ENCODE measurements at places on chromosomes 12 and 14. TPM values are rescaled to one million over a fixed set of nuclear protein-coding genes. Genes with fewer than 3 reads are reported as not detected.

GRCh38 chr12:14716848-14717444 lies 20.5 kb upstream of the GUCY2C start:
- H3K27me3 ChIP-seq, result peaks cover 3% of the 10 kb centered on the region
- DNase-seq, result peak; percentile 69
- H3K4me1 ChIP-seq, result peaks cover 5% of the 10 kb centered on the region
- no peak overlapping the region for H3K4me3 ChIP-seq

DNA sequence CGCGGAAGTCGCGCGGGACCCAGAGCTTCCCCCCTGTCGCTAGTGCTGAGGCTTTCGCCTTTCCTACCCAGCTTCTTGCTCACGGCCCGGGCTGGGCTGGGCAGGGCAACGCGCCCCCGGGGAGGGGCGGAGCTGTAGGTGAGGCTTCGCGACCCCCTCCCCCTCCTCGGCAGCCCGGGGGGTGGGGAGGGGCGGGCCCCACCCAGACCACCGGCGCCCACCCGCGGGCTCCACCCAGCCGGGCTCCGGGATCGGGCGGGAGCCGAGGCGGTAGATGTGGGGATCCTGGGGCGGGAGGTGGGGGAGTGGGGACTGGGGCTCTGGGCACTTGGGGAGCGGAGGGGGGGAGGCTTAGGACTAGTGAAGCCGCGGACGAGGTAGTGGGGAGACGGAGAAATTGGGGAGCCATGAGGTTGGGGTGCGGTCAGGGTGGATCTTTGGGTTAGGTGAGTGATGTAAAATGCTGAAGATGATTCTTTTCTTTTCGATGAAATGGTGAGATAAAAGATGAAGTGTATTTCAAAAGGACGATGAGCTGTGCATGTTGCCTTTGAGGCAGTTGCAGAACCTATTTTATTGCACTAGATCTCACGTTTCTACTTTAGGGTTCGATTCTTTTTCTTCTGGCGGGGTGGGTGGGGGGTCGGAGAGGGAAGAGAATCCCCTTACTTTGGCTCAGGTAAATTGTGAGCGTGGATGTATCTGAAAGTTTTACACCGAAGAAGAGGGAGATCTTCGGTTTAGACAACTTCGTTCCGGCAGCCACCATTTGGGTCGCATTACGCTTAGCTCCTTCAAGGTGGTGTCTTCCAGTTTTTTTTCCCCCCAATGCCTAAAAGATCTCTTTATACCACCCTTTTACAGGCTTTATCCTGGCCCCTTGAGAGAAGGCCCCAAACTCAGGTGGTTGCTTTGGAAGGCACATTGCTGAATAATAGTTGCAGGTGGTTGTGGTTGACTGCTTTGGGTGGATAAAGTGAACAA lies 619 bp downstream of the ERC1 start:
- H3K27ac ChIP-seq, result peak overlapping the region; percentile 91
- no peaks in the 10 kb centered on the region for H3K27me3 ChIP-seq
- peak; percentile 41 for DNase-seq

- DNase-seq, result no peak
- H3K36me3 ChIP-seq, result peaks cover 1% of the 10 kb centered on the region
- H3K4me1 ChIP-seq, result peaks cover 25% of the 10 kb centered on the region
- H3K27me3 ChIP-seq, result no peaks in the 10 kb centered on the region
- no peak overlapping the region for H3K4me3 ChIP-seq
- no peak overlapping the region for H3K27ac ChIP-seq
Observed at GRCh38 chr14:71487449-71487848, 444.8 kb upstream of the RGS6 start.

- no peak overlapping the region for H3K27ac ChIP-seq
- H3K4me1 ChIP-seq, result peaks cover 4% of the 10 kb centered on the region
- H3K36me3 ChIP-seq, result peaks cover 6% of the 10 kb centered on the region
- DNase-seq, result no peak
Observed at GRCh38 chr12:121933522-121934308, 15.3 kb downstream of the CFAP251 start.

DNA sequence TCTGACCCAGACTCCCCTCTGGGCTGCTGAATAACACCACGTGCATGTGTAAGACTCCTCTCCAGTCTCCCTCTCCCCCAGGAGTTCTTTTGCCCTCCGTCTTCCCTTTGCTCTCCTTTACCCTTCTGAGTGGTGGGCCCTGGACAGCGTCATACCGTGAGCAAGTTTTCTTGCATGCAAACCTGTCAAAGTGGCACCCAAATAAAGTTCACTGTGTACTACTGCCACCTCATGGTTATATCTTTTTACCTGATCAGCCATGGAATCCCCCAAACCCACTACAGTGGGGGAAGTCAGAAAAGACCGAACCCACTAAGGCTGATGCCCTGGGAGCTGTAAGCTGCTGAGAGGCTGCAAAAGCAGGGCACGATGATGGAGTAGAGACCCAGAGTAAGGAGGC lies 131.1 kb upstream of the VRK1 start:
- no peak for DNase-seq
- H3K4me1 ChIP-seq, result no peaks in the 10 kb centered on the region
- no peak overlapping the region for H3K27ac ChIP-seq
- no peak overlapping the region for H3K4me3 ChIP-seq
- H3K27me3 ChIP-seq, result peaks cover 32% of the 10 kb centered on the region

DNA sequence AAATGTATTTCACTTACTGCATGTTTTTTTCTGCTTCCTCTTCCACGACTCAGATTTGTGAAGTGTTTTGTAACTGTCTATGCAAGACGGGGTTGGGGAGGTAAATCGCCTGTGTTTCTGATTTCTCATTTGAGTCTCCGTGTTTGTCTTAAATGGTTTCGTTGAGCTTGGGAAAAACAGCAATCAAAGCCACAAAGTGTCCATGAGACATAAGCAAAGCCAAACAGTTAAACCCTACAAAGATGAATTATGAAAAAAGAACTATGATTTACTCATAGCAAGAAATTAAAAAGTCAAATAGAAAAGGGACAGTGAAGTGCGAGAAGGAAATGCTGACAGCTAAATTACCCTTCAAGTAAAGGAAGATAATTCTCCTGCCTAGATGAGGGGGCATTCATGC lies 164.3 kb upstream of the TMPO start:
- H3K36me3 ChIP-seq, result no peaks in the 10 kb centered on the region
- peaks cover 3% of the 10 kb centered on the region for H3K27me3 ChIP-seq
- no peak for DNase-seq
- H3K4me1 ChIP-seq, result peaks cover 2% of the 10 kb centered on the region

GRCh38 chr12:67712011-67712410 lies 63.5 kb downstream of the DYRK2 start:
- H3K27ac ChIP-seq, result no peak overlapping the region
- H3K4me1 ChIP-seq, result peaks cover 3% of the 10 kb centered on the region
- DNase-seq, result no peak
- no peaks in the 10 kb centered on the region for H3K27me3 ChIP-seq

GRCh38 chr12:31729705-31730104 lies 884 bp upstream of the AMN1 start:
- H3K27me3 ChIP-seq, result no peaks in the 10 kb centered on the region
- peaks cover 28% of the 10 kb centered on the region for H3K36me3 ChIP-seq
- H3K4me3 ChIP-seq, result peak overlapping the region; percentile 95
- no peak for DNase-seq
- H3K4me1 ChIP-seq, result peaks cover 58% of the 10 kb centered on the region

GRCh38 chr14:30266290-30266689 lies 292.7 kb upstream of the G2E3 start:
- peaks cover 5% of the 10 kb centered on the region for H3K4me1 ChIP-seq
- peaks cover 4% of the 10 kb centered on the region for H3K27me3 ChIP-seq
- no peak for DNase-seq
- H3K4me3 ChIP-seq, result no peak overlapping the region
- H3K36me3 ChIP-seq, result no peaks in the 10 kb centered on the region

- peaks cover 14% of the 10 kb centered on the region for H3K4me1 ChIP-seq
- no peaks in the 10 kb centered on the region for H3K27me3 ChIP-seq
- no peak overlapping the region for H3K4me3 ChIP-seq
- DNase-seq, result no peak
- no peak overlapping the region for H3K27ac ChIP-seq
Observed at GRCh38 chr12:21695986-21696385, 38.3 kb upstream of the LDHB start.

GRCh38 chr14:96050482-96050881 lies 11.3 kb downstream of the C14orf132 start:
- no peak overlapping the region for H3K4me3 ChIP-seq
- DNase-seq, result no peak
- H3K27ac ChIP-seq, result no peak overlapping the region
- H3K27me3 ChIP-seq, result peaks cover 2% of the 10 kb centered on the region

Gene PZP
- not detected for total RNA-seq

Gene PAWR
- 5.8 TPM for total RNA-seq
